GM23248 (cell line): ENCODE measurements at places on chromosomes 16 and 17. TPM values are rescaled to one million over a fixed set of nuclear protein-coding genes. Genes with fewer than 3 reads are reported as not detected.

DNA sequence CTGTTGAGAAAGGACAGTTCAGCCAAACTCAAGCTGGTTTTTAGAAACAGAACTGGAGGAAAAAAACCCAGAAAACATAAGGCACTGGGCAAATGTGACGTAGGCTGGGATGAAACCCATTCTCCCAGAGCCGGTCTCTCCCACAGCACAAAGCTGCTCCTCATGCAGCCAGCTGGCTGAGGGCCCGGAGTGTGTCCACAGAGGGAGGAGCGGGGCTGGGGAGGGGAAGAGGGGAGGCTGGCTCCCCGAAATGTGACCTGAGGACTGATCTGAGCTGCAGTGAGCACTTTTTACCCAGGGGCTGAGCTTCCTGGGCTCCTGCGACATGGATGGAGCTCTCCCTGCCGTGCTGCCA, 20.8 kb downstream of the FOXF1 start:
- H3K27me3 ChIP-seq: no peaks in the 10 kb centered on the region
- DNase-seq: no peak
- H3K4me1 ChIP-seq: no peaks in the 10 kb centered on the region

Gene APPBP2
- 39.3 and 41.7 TPM in 2 replicates for polyA plus RNA-seq

Gene KRT33B
- 1.0 and 1.2 TPM in 2 replicates for polyA plus RNA-seq

GRCh38 chr17:79746889-79747507, 16.3 kb downstream of the ENPP7 start:
- H3K4me3 ChIP-seq: no peak overlapping the region
- H3K4me1 ChIP-seq: no peaks in the 10 kb centered on the region
- no peak overlapping the region for H3K27ac ChIP-seq
- peak; percentile 16 for DNase-seq

Gene MIS12
- 10.5 and 12.9 TPM in 2 replicates for polyA plus RNA-seq

DNA sequence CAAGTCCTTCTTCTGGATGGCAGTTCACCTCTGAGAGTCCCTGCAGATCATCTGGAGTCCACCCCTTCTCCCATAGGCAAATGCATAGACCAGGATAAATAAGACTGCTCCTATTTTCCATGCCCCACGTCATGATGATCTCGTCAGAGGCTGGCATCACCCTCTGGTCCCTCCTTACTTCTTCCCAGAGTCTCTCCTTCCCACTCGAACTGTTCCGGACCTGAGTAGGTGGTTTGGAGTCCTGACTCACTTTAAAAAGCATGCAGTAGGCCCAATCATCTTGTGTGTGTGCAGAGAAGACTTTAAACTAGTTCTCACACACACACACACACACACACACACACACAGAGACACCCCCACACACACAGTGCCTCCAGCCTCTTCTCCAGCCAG, 72.0 kb downstream of the SOX9 start:
- H3K27me3 ChIP-seq: no peaks in the 10 kb centered on the region
- DNase-seq: peak; percentile 94
- H3K4me3 ChIP-seq: no peak overlapping the region
- peaks cover 29% of the 10 kb centered on the region for H3K4me1 ChIP-seq

DNA sequence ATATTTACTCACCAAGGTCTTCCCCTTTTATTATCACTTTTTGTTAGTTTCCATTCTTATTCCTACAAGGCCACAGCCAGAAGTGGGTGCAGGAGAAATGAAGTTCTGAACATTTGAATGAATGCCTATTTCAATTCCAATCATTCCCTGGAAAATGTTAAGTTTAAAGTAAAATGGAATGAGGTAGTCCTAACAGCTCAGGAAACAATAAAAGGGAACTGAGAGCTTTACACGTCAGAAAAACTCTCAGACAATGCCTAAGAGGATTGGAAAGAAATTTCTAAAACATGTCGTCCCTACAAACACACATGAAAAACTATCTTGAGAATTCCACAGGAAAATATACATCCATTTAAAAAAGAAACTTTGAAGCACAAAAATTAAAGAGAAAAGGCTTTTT, 238.8 kb downstream of the STX8 start:
- H3K4me3 ChIP-seq: no peak overlapping the region
- no peaks in the 10 kb centered on the region for H3K4me1 ChIP-seq
- no peaks in the 10 kb centered on the region for H3K36me3 ChIP-seq
- DNase-seq: no peak
- H3K27me3 ChIP-seq: no peaks in the 10 kb centered on the region

Gene GNGT2
- not detected in 2 replicates for polyA plus RNA-seq

- H3K27me3 ChIP-seq: peaks cover 32% of the 10 kb centered on the region
- H3K27ac ChIP-seq: no peak overlapping the region
- peaks cover 11% of the 10 kb centered on the region for H3K4me1 ChIP-seq
- no peaks in the 10 kb centered on the region for H3K36me3 ChIP-seq
These were observed 20.6 kb upstream of the B4GALNT2 start for GRCh38 chr17:49111934-49112333.

DNA sequence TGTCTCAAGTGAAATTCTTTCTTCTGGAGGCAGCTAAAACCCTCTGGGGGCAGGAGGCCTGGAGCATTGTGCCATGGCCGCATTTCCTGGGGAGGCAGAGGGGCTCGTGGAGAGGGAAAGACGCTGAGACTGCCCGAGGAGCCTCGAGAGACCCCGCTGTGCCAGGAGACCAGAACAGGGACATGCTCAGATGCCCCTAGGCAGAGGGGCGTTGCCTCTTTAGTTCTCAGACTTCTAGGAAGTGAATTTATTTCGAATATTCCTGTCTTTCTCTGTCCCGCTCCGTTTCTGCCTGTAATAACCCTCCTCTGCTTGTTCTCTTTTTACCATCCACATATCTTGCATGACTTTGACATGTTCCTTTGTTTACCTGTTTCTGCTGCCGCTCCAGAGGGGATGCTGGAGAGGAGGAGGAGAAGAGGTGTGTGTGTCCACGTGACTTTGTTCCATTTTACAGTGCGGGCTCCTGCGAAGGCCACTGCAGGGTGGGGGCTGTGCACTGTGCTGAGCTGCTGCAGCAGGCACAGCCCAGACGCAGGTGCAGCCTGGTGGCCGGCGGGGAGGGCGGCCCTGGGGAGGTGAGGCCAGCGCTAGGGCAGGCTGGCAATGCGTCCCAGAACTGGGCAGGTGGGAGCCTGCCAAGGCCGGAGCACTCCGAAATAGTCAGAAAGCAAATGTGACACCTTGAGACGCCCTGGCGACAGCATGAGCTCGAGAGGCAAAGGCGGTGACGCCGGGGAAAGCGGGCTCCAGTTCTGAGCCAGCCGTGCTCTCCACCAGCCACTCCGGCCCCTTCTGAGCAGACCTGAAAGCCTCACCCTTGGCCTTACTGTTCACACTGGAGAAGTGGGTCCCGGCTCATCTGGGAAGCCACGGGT, 29.9 kb downstream of the CIBAR2 start:
- no peaks in the 10 kb centered on the region for H3K27me3 ChIP-seq
- no peaks in the 10 kb centered on the region for H3K4me1 ChIP-seq
- no peaks in the 10 kb centered on the region for H3K36me3 ChIP-seq

- peaks cover 84% of the 10 kb centered on the region for H3K36me3 ChIP-seq
- H3K27ac ChIP-seq: peak overlapping the region; percentile 29
- H3K4me3 ChIP-seq: no peak overlapping the region
- DNase-seq: peak; percentile 41
These were observed 11.1 kb downstream of the PTRH2 start for GRCh38 chr17:59695945-59696681.

Gene UMOD
- not detected in 2 replicates for polyA plus RNA-seq

GRCh38 chr16:13436641-13437412, 483.1 kb upstream of the ERCC4 start:
- no peaks in the 10 kb centered on the region for H3K36me3 ChIP-seq
- no peaks in the 10 kb centered on the region for H3K27me3 ChIP-seq

GRCh38 chr16:82454152-82454551, 172.6 kb upstream of the CDH13 start:
- peaks cover 29% of the 10 kb centered on the region for H3K27me3 ChIP-seq
- no peak overlapping the region for H3K4me3 ChIP-seq
- no peaks in the 10 kb centered on the region for H3K4me1 ChIP-seq

Gene TNFRSF13B
- polyA plus RNA-seq: not detected in 2 replicates
